ENCODE measurements at places on chromosomes 1 and 21. TPM values are rescaled to one million over a fixed set of nuclear protein-coding genes. Genes with fewer than 3 reads are reported as not detected.

ZNF683 gene
- not detected for total RNA-seq

TINAGL1 gene
- 241 TPM for total RNA-seq

CRNN gene
- not detected for total RNA-seq

AUNIP gene
- total RNA-seq: 1.8 TPM

KANK4 gene
- 0.30 TPM for total RNA-seq
